Gastroesophageal sphincter (tissue), 4 donors: ENCODE measurements at places on chromosomes 2 and 18.

GRCh38 chr18:10927286-10927992 is 221.9 kb downstream of the PIEZO2 start:
- no peaks in the 10 kb centered on the region for H3K4me1 ChIP-seq
- peaks cover 7% of the 10 kb centered on the region for H3K27me3 ChIP-seq
- ATAC-seq: peak; percentile 44
- H3K4me3 ChIP-seq: no peak overlapping the region
- H3K27ac ChIP-seq: peak overlapping the region; percentile 34

- peak overlapping the region; percentile 39 for H3K4me3 ChIP-seq
- H3K36me3 ChIP-seq: no peaks in the 10 kb centered on the region
- H3K27ac ChIP-seq: peak overlapping the region; percentile 64
- H3K27me3 ChIP-seq: no peaks in the 10 kb centered on the region
- peak; percentile 83 for ATAC-seq
These were observed 58.1 kb upstream of the RALBP1 start for GRCh38 chr18:9417073-9417851.

DNA sequence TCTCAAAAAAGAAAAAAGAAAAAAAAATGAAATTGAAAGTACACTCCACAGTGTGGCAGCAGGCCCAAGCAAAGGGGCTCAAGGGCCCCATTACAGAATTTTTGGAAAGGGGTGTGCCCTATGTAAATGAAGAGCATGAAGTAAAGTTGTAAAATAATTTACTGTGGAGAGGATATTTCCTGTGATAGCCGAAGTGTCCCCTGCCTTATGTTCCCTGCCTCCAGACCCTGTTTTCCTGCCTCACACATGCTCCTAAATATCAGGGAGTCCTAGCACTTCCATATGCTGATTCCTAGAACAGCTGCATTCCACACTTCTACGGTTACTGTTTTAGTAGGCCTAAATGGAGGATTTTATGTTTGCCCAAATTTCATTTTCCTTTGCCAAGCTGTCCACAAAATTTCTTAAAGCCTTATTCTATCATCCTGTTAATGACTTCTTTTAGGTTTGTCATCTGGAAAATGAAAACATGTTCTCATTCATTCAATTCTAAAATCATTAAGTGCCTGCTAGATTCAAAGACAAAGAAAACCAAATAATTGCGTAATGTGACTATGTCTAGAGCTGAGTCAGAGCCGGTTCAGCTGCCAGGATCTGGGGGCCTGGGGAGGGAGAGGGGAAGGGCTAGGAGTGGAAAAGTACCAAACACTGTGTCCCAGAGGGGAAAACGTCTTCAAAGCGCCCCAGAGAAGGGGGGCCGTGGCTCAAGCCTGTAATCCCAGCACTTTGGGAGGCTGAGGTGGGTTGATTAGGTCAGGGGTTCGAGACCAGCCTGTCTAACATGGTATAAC is 25.9 kb upstream of the IMPA2 start:
- H3K27ac ChIP-seq: peak overlapping the region; percentile 83
- H3K27me3 ChIP-seq: no peaks in the 10 kb centered on the region
- no peak overlapping the region for H3K4me3 ChIP-seq
- H3K36me3 ChIP-seq: no peaks in the 10 kb centered on the region

GRCh38 chr2:233210843-233211547 is 40.5 kb upstream of the ATG16L1 start:
- peak overlapping the region; percentile 35 for H3K4me3 ChIP-seq
- no peaks in the 10 kb centered on the region for H3K36me3 ChIP-seq
- peaks cover 19% of the 10 kb centered on the region for H3K4me1 ChIP-seq
- peak overlapping the region; percentile 42 for H3K27ac ChIP-seq
- peak; percentile 65 for ATAC-seq

DNA sequence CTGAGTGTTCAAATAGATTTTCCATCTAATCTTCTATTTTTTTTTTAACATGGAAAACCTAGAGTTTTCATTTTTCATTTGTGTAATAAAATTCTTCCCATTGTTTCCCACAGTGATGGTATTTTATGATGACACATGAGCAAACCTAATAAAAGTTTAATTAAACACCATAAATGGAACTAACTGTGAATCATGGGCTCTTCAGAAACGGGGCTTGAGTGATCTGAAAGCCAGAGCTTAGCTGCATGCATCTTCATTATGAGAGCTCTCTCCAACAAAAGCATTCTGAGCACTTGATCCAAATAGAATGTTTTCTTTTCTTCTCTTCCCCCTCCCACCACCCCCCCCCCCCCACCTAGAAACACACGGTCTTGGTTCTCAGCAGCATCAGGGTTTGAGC is 82.1 kb upstream of the REV1 start:
- H3K27ac ChIP-seq: no peak overlapping the region
- ATAC-seq: no peak
- peaks cover 34% of the 10 kb centered on the region for H3K36me3 ChIP-seq
- no peaks in the 10 kb centered on the region for H3K4me1 ChIP-seq
- no peaks in the 10 kb centered on the region for H3K27me3 ChIP-seq
- no peak overlapping the region for H3K4me3 ChIP-seq

GRCh38 chr2:133732982-133733900 is 165.0 kb upstream of the NCKAP5 start:
- no peaks in the 10 kb centered on the region for H3K4me1 ChIP-seq
- no peak overlapping the region for H3K27ac ChIP-seq
- no peaks in the 10 kb centered on the region for H3K27me3 ChIP-seq
- H3K4me3 ChIP-seq: no peak overlapping the region

DNA sequence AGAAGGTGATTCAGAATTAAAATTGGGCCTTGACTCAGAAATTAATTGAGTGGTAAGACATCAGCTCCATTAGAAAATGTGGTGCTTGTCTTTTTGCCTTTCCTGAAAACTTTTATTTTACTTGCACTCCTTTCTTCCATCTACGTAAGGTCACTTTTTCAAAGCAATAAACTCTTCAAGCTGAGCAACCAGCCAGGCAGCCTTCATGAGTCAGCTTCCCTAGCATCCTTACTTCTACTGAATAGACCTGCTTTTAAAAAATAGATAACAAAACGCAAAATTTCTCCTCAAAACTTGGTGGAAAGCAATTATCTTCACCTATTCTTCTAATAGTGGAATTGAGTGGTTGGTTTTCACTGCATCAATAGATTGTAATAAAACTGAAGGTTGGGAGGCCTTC is 504.2 kb downstream of the ARHGAP15 start:
- no peaks in the 10 kb centered on the region for H3K36me3 ChIP-seq
- no peak overlapping the region for H3K4me3 ChIP-seq
- no peak overlapping the region for H3K27ac ChIP-seq
- ATAC-seq: no peak

DNA sequence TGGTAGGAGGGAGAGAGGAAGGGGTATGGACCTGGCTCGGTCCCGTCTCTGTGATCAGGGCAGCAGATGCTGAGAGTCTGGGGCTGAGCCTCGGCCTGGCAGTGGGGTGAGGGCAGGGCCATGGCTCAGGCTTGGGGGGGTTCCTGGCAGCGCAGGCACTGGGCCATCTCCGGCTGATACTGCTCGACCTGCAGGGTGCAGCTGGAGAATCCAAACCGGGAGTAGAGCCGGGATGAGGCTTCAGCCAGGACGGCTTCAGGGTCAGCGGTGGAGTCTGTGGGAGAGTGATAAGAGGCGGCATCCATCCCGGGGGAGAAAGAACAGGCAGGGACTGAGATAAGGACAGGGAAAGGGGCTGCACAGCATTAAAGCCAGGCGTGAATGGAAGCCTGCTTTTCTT is 7.7 kb downstream of the SLC30A3 start:
- no peak for ATAC-seq
- peaks cover 96% of the 10 kb centered on the region for H3K27me3 ChIP-seq
- H3K27ac ChIP-seq: no peak overlapping the region
- no peak overlapping the region for H3K4me3 ChIP-seq
- no peaks in the 10 kb centered on the region for H3K36me3 ChIP-seq

DNA sequence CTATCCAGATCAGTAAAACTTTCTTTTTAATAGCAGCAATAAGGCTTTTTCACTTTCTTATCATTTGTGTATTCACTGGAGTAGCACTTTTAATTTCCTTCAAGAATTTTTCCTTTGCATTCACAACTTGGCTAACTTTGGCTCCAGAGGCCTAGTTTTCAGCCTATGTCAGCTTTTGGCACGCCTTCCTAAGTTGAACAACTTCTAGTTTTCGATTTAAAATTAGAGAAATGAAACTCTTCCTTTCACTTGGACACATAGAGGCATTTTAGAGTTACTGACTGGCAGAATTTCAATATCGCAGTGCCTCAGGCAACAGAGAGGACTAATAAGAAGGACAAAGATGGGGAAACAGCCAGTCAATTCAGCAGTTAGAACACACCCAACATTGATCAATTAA is 577.4 kb downstream of the DSC3 start:
- no peaks in the 10 kb centered on the region for H3K4me1 ChIP-seq
- no peak for ATAC-seq
- H3K4me3 ChIP-seq: no peak overlapping the region
- no peaks in the 10 kb centered on the region for H3K27me3 ChIP-seq
- no peaks in the 10 kb centered on the region for H3K36me3 ChIP-seq
- H3K27ac ChIP-seq: no peak overlapping the region
